ENCODE measurements at places on chromosomes 3 and 15.

- no peak for DNase-seq
Observed at GRCh38 chr15:31660816-31661215, 334.2 kb downstream of the KLF13 start.

- DNase-seq, result peak; percentile 19
Observed at GRCh38 chr3:18295171-18295920, 129.8 kb downstream of the SATB1 start.

GRCh38 chr3:5232570-5232969 lies 45.1 kb downstream of the EDEM1 start:
- no peak for DNase-seq

GRCh38 chr3:114437897-114438296 lies 144.1 kb downstream of the TIGIT start:
- DNase-seq, result no peak

- no peak for DNase-seq
Observed at GRCh38 chr15:83914906-83915305, 261.0 kb downstream of the ADAMTSL3 start.

DNA sequence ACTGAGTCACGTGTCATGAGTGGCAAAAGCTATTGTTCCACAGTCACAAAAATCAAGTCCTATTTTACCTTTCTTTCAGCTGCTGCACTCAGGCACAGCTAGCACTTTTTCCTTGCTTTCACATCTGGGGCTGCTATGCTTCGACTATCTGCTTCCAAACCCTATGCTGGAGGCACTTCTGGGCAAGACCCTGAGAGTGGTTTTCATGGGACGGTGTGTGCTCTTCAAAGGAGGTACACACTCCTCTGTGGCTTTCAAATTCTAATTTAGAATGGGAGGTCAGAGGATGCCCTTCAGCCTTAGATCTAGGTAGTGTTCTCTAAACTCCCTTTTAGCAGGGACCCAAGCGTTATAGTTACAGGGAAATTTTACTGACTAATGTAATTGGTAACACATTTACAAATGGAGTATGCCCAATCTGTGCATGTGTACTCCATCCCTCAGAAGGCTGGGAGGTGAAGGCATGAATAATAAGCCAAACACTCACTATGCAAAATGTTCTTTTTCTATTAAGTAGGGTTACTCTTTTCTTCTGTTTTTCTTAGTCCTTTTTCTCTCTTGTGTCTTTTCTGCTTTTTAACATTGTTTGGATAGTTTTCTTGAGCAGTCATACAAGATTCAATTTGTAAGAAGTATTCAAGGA lies 188.3 kb downstream of the LSAMP start:
- DNase-seq, result no peak

GRCh38 chr3:181329024-181329423 lies 339.5 kb upstream of the DNAJC19 start:
- no peak for DNase-seq

DNA sequence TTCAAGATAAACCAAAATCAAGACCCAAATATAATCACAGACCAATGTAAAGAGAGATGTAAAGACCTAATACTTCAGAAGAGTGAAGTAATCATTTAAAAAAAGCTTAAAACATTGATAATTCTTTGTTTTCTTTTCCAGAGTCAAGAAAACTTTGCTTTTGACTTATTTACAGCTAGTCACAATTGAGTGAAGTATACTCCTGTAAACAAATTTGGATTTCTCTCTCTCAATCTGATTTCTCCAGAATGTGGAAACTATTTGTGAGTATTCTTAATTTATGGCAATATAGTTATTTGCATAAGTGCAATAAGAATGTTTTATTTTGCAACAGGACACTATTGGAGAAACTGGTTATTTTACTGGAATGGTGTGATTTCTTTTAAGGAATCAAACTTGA lies 43.7 kb upstream of the ZBTB20 start:
- no peak for DNase-seq

DNA sequence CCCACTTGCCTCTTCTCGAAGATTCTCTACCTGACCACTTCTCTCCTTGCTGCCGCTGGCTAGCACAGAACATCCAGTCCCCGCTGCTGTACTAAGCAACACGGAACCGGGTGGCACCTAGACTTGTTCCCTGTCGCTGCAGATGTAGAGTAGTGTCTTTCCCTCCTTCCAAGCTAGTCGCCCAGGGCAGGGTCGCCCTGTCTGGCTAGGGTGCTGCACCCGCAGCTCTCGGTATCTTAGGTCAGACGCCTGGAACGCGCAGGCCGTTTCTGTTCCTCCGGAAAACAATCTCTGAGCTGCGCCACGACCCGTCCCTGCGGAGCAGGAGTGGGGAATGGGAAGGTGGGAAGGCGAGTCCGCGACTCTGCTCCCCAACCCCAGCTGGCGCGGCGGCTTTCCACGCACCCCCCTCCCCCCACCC lies 758 bp upstream of the SNX33 start:
- DNase-seq, result no peak

DNA sequence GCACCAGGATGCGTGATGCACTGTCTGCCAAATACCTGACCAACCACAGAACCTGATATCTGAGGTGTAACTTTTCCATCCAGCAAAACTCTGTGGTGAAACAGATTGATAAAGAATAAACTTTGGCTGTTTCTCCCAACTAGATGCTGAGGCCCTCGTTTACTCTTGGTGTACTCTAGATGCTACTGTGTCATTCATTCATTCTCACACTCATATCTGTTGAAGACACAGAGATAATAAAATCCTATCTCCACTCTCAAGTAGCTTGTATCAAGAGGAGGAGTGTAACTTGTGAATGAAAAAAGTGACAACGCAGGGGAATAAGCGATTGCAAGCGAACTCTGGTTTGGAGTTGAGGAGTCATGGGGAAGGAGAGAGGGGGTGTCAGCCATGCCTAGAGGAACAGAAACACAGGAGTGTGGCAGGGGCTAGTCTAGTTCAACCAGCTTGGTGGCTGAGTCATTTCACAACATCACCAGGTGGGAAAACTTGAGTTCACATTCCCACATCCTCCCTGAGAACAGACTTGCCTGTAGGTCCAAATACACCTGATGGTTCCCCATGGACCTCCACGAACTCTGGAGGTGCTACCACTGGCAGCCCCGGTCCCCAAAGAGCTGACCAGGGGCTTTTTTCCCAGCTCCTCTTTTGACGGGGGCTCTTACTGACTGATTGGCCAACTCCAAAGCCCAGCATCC lies 73.3 kb upstream of the SNRK start:
- no peak for DNase-seq

DNA sequence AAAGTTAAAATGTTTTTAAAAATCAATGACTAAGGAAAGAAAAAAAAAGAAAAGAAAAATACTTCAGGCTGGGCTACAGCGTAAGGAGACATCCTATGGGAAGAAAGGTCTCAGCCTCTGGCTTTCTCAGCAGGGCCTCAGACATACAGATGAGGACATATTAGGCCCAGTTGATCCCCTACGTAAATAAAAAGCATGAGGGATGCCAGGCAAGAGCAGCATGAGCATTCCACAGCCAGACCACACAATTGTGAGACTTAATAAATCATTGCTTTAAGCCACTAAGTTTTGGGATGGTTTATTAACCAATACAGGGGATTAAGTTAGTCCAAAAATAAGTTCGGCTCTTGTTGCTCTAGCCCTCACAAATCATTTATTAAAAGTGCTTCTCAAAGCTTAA lies 394.1 kb upstream of the NECTIN3 start:
- no peak for DNase-seq

DNA sequence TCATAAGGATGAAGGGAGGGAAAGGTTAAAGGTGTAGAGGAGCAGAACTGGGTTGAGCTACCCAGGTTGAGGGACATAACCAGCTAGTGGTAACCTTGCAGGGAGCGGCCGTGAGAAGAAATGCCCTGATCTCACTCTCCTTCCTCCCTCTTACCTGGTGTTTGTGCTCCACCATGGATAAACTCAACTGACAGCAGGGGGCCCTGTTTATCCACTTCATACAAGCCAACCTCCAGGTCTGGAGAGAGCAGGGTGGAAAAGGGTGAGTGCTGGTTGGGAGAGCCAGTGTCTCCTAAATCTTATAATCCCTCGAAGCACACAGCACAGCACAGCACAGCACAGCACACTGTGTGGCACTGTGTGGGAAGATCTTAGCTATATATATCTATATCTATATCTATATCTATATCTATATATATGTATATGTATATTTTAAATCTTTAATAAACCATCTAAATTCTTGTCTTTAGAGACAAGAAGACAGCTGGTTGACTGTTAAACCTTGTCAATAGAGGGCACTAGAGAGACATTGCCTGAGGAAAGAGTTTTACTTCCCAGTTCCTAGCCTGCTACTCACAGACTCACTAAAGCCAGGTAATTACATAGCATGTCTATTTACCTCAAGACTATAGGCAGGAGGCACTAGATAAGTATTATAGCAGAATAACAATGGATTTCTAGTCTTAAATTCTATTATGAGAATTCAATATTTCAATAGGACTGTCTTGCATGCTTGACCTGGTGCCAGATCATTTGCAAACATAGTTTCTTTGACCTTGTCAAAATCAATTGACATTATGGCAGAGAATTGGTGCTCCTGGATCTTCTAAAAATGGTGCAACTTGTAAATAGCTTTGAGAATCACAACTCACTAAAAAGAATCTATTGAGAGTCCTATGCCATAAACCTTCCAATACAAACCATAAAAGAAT lies 21.7 kb upstream of the FMN1 start:
- no peak for DNase-seq

- DNase-seq, result no peak
Observed at GRCh38 chr3:139559541-139559940, 20.0 kb upstream of the RBP1 start.

- DNase-seq, result peak; percentile 6
Observed at GRCh38 chr3:8103954-8104353, 397.7 kb upstream of the LMCD1 start.

- DNase-seq, result no peak
Observed at GRCh38 chr3:64023861-64024223, 548 bp upstream of the PSMD6 start.

GRCh38 chr3:195754141-195754540 lies 33.4 kb downstream of the MUC20 start:
- no peak for DNase-seq

- DNase-seq, result no peak
Observed at GRCh38 chr3:33202711-33203457, 15.7 kb downstream of the SUSD5 start.

DNA sequence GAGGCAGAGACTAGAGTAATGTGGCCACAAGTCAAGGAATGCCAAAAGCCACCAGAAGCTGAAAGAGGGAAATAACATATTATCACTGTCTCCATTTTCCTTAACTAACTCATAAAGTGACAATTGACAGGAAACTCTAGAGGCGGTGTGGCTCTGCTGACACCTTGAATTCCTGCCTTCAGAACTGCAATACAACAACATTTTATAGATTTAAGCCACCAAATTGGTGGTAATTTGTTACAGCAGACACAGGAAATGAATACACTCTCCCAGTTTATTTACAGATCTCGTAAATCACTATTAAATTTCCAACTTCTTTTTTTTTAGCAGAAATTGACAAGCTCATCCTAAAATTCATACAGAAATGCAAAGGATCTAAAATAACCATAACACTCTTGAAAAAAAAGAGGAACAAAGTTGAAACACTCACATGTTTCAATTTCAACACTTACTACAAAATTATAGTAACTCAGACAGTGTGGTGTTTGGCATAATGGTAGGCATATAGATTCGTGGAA lies 449.9 kb downstream of the OTOL1 start:
- DNase-seq, result no peak

DNA sequence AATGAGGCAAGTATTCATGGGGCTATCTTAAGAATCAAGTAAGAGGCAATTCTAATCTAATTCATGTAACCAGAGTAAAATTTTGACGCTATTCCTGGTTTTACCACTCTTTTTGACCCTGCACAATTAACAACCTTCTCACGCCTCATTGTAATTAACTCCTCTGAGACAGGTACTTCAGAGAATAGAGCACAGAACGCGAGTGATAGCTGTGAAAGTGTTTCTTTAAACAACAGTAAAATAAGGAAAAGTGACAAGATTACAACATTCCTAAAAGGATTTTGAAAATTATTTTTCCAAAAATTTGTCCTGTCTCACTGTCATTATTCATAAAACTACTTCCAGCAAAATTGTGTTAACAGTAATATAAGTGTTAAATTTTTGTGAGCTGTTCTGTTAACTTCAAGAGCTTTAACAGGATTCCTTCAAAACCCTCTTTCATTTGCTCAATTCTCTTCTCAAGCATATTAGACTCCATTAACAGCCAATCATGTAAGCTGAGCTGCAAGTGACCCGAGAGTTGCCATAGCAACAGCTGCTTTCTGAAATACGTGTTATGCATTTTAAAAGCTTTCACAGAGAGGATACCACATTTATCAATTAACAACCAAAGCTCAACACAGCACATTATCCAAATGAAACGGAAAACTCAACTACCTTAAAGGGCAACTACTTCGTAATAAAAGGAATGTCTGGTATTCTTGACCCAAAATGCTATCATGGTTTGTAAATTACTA lies 93.1 kb downstream of the STAG1 start:
- no peak for DNase-seq

DNA sequence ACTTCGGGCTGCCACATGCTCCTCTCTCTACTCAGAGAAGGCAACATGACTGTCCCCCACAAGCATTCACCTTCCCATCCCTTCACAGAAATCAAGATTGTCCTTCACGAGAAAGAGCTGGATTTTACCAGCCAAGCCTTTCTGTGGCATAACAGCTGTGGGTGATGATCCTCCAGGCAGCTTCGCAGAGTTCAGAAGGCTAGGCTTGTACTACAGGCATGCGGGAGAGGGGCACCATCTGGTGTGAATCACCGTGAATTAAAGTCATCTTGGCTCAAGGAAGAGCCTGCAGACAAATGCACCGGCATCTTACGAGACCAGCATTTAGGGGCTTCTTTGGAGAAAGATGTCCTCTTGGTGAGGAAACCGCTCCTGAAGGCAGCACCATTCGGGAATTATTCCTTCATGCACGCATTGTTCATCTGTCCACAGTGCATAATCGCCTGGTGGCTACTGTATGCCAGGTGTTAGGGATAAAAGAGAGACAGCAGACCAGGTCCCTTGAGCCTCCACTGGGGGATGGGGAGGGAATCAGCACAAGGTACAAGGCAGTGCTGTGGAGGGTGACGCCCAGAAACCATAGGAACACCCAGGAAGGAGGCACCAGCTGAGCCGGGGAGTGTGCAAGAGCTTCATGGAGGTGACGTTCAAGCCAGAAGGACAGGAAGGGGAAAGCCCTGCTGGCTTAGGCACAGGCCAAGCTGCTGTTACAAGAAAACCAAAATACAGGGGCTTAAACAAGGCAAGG lies 108.6 kb downstream of the TMEM266 start:
- DNase-seq, result no peak

DNA sequence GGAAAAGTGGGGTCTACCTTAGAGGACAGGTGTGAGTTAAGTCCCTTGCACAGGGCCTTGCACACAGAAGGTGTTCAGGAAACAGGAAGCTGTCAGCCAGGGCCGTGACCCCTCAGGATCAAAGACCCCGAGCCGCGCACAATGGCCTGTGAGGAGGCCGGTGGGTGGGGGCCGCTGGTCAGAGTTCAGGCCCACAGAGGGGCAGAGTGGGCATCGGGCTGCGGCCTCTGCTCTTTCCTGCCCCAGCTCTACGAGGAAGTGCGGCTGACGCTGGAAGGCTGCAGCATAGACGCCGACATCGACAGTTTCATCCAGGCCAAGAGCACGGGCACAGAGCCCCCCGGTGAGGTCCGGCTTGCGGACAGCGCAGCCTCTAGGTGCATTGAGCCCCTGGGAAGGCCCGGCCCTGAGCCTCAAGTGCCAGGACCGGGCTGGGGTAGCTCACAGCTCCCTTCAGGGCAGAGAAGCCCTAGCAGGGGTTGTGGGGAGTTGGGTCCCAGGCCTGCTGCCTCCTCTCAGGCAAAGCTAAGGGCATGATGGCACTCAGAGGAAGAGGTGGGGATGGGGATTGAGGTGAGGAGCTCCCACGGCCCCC lies 37.2 kb downstream of the PSTPIP1 start:
- DNase-seq, result no peak

Measured in GM06990 (cell line).